ENCODE measurements at places on chromosomes 3 and 15.

DNA sequence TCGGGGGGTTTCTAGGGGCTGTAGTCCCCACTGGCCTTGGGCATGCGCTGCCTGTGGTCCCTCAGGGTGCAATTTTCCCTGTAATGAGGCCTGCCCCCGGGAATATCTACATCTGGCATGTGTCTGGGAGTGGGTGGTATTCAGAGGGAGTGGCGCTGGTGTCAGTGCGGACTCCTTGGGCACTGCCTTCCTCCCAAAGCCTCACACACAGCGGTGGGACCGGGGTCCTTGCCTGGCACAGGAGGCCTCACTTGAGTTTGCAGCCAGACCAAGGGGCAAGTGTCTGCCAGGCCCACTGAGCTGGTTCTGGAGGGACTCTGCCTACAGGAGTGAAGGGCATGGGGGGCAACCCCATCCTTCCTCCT, 53.5 kb upstream of the PCSK6 start:
- DNase-seq, result no peak

DNA sequence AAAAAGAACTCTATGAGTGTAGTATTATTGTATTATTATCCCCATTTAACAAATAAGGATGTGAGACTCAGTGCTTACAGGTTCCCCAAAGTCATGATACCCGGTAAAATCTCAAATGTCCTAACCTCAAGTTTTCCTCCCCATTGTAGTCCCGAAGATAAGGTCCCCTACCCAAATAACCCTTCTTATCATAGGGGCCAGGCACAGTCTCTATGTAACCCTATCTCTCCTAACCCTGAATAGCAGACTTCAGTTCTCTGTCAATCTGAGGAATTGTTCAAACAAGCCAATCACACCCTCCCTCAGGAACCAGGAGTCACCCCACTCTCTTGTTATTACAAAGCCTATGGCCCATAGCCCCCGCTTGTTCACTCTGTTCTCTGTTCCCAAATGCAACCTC, 10.5 kb upstream of the SUSD5 start:
- DNase-seq, result no peak

DNA sequence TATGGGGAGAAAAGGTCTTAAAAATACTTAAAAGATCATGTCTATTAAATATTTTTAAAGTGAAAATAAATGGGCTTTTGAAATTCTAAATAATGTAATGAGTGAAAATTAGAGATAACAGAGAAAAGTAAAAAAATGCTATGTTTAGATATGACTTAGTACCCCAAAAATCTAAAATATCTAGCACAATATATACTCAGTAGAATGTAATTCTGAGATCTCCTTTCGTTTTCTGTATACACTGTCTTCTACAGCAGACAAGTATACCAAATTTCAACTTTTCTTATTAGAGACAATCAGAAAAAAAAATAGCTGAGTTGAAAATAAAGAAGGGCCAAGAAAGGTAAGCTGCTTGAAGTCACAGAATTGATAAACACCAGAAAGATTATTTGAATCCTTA, 140.8 kb downstream of the ADAM10 start:
- DNase-seq, result no peak

DNA sequence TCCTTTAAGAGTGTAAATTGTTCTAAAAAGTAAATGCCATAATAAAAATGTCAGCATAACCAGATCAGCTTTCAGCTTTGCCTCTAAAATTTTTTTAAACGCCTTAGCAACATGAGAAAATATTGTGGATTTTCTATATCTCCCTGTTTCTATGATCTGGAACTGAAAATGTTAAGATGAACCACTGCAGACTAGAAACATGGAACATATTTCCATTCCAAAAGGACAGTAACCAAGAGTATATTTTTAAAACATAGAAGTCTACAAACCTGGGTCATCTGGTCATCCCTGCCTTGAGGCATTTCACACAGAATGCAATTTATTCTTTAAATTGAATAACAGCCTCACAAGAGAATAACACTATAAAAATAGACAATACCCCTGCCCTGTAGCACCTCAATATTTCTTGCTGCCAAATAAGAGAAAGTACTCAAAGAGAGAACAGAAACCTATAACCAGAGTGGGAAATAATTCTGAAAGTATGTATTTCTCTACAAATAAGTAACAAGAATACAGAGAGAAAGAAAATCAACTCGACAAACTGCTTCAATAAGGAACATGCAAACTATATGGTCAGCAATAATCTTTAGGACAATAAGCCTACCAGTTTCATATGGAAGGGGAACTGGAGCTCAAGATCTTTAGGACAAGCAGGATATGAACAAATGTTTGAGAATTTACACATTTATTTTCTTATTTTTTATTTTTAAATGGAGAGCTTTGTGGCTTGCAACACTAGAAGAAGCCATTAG, 949.0 kb downstream of the EPHA3 start:
- no peak for DNase-seq

GRCh38 chr15:31464216-31465082, 137.8 kb downstream of the KLF13 start:
- DNase-seq, result no peak

DNA sequence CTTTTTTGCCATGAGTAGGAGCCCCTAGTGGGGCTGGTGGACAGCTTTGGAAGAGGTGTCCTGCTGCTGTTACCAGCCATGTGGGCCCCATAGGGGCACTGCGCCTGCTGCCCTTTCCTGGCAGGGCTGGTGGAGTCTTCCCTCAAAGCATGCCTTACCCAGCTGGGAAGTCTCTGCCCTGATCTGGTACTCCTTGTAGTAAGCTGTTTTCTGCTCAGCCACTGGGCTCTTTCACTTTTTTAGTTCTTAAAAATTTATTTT, 26.2 kb downstream of the HMCES start:
- no peak for DNase-seq

DNA sequence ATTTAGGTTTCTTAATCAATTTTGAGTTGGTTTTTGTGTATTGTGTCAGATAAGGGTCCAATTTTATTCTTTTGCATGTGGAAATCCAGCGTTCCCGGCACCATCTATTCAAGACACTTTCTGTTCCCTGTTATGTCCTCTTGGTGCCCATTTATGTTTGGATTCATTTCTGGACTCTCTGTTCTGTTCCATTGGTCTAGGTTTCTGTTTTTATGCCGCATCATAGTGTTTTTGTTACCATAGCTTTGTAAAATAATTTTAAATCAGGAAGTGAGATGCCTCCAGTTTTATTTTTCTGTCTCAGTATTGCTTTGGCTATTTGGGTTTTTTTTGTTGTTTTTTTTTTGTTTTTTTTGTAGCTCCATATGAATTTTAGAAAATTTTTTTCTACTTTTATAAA, 97.1 kb downstream of the LRRC28 start:
- DNase-seq, result no peak

DNA sequence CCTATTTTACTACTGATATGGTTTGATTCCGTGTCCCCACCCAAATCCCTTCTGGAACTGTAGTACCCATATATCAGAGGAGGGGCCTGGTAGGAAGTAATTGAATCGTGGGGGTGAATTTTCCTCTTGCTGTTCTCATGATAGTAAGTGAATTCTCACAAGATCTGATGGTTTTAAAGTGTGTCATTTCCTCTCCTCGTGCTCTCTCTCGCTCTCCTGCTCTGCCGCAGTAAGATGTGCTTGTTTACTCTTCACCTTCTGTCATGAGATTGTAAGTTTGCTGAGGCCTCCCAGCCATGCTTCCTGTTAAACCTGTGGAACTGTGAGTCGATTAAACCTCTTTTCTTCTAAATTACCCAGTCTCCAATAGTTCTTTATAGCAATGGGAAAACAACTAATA, 81.2 kb upstream of the ZBTB20 start:
- DNase-seq, result no peak

DNA sequence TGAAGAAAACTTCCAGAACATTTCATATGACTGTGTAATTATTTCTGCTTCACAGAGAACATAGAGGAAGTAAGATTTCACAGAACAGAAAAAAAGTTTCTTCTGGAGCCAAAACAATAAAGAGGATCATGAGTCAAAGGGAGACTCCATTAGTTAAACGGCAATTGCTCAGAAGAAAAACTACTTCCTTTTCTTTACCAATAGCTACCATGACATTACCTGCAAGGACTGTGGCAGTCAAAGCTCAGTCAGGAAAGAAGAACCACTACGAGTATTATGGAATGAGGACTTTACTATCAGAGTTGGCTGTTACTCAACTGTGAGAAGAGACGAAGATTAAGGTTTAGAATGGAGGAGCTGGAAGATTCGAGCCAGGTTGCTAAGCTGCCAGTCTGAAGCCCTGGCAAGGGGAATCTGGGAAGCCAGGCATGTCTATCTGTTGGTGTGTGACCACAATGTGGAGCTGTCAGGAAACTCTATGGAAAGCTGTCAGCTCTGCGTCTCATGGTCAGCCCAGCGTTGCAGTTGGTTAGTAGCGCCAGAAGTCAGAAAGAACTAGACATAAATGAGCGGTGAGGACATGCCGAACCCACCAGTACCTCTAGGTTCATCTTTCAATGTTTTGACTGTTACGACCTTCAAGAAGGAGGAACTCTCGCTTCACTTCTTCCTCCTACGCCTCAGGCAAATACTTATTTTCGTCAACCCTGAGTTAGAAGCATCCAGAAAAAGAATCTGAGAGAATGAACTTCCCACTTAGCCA, 604.3 kb downstream of the FGF12 start:
- no peak for DNase-seq

GRCh38 chr3:9686050-9686550, 17.5 kb upstream of the CPNE9 start:
- DNase-seq, result no peak

GRCh38 chr3:179853176-179853575, 183.6 kb downstream of the PEX5L start:
- no peak for DNase-seq

DNA sequence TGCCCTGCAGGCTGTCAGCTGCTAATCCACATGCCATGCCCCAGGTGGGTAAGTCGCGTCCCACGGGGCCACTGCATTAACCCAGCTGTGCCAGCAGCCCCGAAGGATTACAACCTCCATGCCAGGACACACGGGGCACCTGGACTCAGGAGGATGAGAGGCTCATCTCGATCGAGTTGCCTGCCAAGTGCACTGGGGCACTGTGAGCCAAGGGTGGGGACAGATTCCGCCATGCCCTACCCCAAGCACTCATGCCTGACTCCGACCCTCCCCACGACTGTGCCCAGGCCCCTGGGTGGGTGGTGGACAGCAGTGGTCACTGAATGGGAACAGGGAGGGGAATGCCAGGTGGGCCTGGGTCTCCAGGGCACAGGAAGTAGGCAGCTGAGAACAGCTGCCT, 20.7 kb upstream of the SNRPA1 start:
- DNase-seq, result no peak

GRCh38 chr3:169604568-169604967, 58.9 kb downstream of the MECOM start:
- DNase-seq, result no peak

DNA sequence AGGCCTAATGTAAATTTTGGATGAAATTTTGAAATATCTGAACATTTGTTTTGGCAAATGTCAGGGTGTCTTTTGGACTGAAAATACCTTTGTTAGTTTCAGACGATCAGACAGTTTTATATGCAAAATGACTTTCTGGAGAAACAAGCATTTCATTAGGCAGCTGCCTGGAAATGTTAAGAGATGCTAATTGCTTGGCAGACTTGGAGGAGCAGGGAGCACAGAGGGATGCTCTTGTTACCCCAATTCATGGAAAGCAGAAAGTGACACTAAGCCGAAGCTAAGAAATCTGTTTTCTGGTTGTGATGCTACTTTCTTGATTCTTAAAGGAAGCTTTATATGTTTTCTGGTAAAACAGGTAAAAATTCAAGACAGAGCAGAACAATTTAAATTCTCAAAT, 204.3 kb upstream of the GBE1 start:
- DNase-seq, result no peak

GRCh38 chr3:155323063-155323666, 29.7 kb upstream of the STRIT1 start:
- peak; percentile 75 for DNase-seq

DNA sequence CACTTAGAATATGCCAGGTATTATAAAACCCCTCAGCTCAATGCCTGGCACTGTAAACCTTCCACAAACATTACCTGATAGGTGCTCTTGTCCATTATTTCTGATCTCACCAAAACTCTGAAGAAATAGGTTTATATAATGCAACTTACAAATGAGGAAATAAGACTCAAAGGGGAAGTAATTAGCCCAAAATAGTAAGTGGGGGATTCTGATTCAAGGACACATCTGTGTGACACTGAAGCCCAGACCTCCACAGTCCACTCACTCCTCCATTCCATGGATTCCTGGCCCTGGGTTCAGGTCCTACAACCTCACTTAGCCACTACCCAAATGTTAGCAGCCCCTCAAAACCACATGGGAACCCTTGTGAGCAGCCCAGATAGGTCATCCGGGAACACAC, 49.9 kb downstream of the TRANK1 start:
- no peak for DNase-seq

DNA sequence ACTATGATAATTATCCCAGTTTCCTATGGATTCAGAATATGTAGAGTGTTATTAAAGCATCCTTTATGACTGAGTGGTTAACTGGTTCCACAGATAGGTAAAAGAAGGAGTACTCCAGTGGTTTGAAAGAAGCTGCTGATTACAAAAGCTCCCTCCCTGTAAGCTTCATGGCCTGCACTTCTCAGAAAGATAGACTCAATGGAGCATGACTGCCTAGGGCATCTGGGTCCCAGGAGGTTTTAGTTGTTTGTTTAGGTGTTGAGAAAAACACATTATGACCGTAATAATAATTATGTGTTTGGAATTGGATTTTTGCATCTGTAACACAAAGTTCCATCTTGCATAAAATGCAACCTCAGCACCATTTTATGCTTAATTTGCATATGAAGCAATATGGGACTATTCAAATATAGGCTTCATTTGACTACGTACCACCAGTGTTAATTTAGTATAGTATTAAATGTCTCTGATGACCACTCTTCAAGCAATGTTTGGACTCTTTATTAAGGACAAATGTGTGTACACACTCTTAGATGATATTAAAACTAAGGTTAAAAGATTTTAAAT, 121.1 kb downstream of the ROBO2 start:
- no peak for DNase-seq

DNA sequence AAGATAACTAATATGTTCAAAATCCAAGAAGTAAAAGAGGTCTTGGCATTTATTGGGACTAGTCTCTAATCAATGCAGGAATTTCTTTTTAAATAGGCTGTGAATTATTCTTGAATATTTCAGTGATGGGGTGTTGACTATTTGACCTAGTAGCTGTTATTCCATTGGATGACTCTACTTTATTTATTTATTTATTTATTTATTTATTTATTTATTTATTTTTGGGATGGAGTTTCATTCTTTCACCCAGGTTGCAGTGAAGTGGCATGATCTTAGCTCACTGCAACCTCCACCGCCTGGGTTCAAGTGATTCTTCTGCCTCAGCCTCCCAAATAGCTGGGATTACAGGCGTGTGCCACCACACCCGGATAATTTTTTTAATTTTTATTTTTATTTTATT, 1227.8 kb downstream of the ZPLD1 start:
- no peak for DNase-seq

- no peak for DNase-seq
Observed at GRCh38 chr3:95120921-95121320, 1058.1 kb downstream of the NSUN3 start.

DNA sequence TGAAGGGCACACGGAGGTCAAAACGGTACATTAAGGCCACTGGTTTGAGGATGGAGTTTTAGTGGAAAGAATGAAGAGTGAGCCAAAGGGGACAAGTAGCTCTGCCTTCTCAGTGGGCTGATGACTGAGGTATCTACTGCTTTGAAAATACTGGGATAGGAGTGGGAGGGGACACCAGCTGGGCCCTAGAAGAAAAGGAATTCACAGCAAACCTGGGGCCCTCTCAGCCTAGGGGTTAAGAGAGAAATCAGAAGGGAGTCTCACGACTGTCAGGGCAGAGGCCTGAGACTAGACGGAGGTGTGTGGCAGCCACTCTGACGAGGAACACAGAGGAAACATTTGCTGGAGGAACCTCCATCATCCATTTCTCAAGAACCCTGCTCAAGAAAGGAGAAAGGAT, 75.1 kb downstream of the TNIK start:
- DNase-seq, result no peak

Data from HTR-8/SVneo (cell line).